ENCODE measurements at places on chromosomes 1 and 21. TPM values are rescaled to one million over a fixed set of nuclear protein-coding genes. Genes with fewer than 3 reads are reported as not detected.

The PLEKHN1 gene
- total RNA-seq: 0.85 TPM

The CRNN gene
- total RNA-seq: not detected

The PRR9 gene
- not detected for total RNA-seq

The ACKR1 gene
- not detected for total RNA-seq

The SMIM12 gene
- 68.1 TPM for total RNA-seq

The GSTM4 gene
- total RNA-seq: 3.0 TPM

The L1TD1 gene
- total RNA-seq: 0.41 TPM

The NTMT2 gene
- total RNA-seq: not detected

The C1orf216 gene
- 15.1 TPM for total RNA-seq

The GPR37L1 gene
- total RNA-seq: not detected

The C1orf105 gene
- not detected for total RNA-seq

The FMOD gene
- 3.3 TPM for total RNA-seq

The BRINP3 gene
- total RNA-seq: not detected

The LDLRAD2 gene
- 0.22 TPM for total RNA-seq

The SHCBP1L gene
- not detected for total RNA-seq

The FCGR1A gene
- total RNA-seq: not detected

The SPEN gene
- 49.3 TPM for total RNA-seq

The SLC26A9 gene
- total RNA-seq: not detected

The CBR3 gene
- 9.7 TPM for total RNA-seq
